ENCODE measurements at places on chromosomes 6 and 20.

DNA sequence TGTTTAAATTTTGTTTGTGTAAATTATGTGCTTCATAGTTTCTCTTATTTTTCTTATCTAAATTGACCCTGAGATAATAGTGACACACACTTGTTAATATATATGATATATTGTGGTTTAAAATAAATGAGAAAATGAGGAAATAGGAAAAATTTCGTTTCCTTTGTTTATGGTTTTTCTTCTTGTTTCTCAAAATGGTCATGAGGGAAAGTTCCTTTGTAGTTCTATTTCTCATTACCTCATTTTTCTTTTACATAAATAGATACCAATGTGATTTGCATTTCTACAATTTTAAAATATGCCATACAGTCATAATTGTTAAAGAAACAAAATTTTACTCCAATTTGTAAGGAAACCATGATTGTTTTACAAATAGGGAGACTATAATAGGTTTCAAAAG lies 9.2 kb downstream of the OR2A4 start:
- DNase-seq, result no peak

DNA sequence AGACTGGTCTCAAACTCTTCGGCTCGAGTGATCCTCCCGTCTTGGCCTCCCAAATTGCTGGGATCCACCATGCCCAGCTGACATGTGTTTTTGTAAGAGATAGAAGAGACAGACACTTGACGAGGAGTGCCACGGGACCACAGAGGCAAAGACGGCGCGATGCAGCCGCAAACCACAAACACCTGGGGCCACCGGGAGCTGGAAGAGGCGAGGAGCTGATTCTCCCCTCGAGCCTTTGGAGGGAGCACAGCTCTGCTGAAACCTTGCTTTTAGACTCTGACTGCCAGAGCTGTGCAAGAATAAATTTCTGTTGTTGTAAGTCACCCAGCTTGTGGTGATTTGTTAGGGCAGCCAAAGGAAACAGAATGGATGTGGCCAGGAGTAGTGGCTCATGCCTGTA lies 46.9 kb downstream of the TFAP2C start:
- DNase-seq, result no peak

GRCh38 chr6:127637830-127638409 lies 60.9 kb downstream of the C6orf58 start:
- DNase-seq, result no peak

DNA sequence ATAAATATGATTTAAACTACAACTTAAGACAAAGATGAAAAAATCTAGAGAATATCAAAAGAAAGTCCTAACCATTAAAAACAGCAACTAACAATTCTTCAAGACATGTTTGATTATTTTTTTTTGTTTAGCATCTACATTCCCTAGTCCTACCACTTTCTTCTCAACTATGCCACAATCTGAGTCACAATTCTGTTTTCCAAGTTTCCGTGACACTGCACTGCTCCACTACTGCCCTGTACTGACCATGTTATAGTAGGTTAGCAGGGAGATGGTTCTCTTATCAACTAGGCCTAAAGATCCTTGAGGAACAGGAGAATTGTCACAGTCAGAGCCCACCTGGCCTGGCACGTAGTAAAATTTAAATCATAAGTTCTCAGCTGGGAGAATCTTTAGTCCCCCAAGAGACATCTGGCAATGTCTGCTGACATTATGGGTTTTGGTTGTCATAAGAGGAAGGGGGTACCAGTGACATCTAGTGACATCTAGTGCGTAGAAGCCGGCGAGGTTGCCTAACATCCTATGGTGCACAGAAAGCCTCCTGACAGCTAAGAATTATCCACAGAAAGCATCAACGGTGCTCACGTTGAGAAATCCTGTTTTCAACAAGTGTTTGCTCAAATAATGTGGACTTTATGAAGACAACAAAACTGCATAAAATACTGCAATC lies 100.5 kb downstream of the PDE10A start:
- DNase-seq, result no peak

GRCh38 chr6:121439475-121439874 lies 4.0 kb downstream of the GJA1 start:
- DNase-seq, result no peak

DNA sequence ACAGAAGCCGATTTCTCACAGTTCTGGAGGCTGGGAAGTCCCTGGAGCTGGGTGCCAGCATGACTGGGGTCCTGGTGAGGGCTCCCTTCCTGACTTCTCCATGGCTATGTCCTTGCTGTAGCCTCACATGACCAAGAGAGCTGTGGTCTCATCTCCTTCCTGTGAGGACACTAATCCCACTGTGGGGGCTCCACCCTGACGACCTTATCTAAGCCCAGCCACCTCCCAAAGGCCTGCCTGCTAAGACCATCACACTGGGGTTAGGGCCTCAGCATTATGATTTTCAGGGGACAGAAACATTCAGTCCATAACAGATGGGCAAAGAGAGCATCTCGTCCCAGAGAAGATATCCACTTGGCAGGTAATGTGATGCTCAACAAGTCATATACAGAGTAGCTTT lies 16.8 kb downstream of the RPP40 start:
- no peak for DNase-seq

GRCh38 chr6:105188251-105188650 lies 8.4 kb upstream of the POPDC3 start:
- no peak for DNase-seq

DNA sequence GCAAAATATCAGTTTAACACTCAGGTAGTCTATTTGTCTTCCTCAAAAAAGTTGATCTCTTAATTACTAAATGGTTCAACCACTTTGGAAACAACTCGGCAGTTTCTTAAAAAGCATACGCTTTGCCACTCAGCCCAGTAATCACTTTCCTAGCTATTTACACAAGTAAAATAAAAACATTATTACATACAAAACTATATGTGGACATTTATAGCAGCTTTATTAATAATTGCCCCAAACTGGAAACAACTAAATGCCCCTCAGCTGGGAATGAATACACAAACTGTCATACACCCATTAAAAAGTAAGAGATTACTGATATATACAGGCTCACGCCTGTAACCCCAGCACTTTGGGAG lies 7.4 kb downstream of the EEF1A1 start:
- no peak for DNase-seq

DNA sequence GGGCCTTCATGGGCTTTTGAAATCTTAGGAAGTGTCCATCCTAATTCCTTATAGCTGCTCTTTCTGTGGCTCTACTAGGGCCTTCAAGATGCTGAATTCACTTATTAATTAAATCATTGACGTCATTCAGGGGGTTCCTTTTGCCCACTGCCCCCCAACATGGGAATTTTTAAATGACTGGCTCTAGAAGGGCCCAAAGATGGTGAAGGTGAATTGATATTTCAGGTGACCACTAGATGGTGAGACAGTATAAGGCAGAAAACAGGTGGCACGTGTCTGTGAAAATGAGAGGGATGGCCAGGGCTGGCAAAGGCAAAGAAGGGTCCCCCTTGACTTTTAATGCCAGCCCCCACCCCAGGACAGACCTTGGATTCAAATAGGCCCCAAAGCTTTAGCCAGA lies 11.8 kb downstream of the GNAS start:
- DNase-seq, result no peak

GRCh38 chr6:160093061-160093460 lies 28.6 kb upstream of the SLC22A1 start:
- no peak for DNase-seq

GRCh38 chr20:15603506-15603905 lies 969.7 kb downstream of the KIF16B start:
- DNase-seq, result no peak

DNA sequence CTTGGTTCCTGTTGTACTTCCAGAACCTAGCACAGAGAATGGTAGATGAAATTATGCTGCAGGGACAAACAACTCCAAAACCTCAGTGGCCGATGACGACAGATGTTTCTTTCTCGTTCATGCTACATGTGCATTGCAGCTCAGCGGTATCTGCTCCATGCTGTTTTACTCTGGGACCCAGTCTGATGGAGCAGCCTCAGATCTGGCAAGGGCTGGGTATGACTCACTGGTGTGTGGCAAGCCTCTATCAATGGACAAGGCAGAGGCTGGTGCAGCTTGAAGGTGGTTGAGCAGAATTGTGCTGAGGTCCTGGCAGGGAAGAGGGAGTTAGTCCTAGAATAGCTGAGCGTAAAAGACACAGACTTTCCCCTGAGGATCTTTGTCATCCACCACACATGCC lies 10.3 kb upstream of the BLCAP start:
- DNase-seq, result no peak

DNA sequence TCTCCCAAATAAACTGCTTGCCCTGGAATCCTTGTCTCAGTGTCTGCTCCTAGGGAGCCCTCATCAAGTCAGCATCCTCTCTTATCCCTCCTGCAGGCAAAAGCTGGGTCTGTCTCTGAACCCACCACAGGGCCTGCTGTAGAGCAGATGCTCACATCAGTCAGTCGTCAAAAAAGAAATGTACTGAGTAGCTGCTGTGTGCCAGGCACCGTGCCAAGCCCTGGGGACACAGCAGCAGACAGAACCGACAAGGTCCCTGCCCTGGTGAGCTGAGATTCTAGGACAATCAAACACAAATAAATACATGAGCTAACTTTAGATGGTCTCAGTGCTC lies 68.5 kb downstream of the EYA2 start:
- DNase-seq, result no peak

- no peak for DNase-seq
These were observed 37.7 kb upstream of the ADGRF5 start for GRCh38 chr6:46959419-46959818.

DNA sequence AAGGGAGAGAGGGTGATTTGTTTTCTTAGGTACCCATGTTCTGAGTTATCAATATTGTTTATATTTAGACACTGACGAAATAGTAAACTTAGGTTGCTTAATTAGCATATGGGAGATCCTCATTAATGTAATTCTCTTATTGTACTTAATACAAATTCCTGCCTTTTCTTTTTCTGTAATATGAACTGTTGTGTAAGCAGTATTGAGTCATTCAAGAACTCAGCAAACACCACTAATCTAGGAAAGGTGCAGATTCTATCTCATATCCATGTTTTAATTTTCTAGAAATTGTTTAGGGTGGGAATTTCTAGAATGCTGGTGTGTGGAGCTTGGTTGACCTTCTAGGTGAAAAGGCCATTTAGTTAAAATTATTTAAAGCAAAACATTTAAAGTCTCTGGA lies 216.0 kb downstream of the ZFAND3 start:
- DNase-seq, result no peak

Measured in activated CD4-positive, alpha-beta memory T cell treated with anti-CD3 and anti-CD28 coated beads, Interleukin-2, amount 10 ng/mL, durations not matched to agents 7 days and 5 days (primary cell).